ENCODE measurements at places on chromosomes 7 and 10.

- no peak for DNase-seq
Measured at GRCh38 chr7:94249631-94250030, 145.1 kb upstream of the COL1A2 start.

DNA sequence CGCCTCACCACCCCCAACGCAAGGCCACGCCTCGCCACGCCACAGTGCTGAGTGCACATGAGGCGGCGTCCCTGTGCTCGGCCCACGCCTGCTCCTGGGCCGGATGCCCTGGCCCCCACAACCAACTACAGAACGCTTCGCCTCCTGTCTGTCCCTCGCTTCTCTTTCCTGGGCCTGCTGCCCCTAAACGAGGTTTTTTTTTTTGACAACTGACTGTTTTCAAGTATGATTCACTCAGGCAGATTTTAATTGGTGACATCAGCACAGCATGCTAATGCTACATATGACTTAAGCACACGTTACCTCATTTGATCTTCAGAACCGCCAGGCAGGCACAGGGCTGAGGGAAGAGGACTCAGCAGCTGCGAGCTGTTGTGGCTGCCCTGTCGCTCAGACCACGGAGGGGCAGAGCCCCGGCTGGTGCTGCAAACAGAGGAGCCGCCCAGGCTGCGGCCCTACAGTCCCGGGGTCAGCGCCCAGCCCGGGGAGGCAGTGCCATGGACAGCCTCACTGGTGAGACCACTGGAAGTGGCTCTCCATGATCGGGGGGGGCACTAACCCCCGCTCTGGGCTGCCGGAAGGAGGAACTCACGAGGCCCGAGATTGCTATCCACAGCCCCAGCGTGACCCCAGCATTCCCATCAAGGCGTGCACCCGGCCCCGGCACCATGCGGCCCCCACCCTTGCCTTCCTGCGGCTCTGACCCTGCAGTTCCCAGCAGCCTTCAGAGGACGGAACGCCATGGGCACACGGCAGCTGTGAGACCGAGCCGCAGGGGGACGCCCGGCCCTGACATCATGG is 212.8 kb downstream of the MAD1L1 start:
- peak; percentile 15 for DNase-seq

DNA sequence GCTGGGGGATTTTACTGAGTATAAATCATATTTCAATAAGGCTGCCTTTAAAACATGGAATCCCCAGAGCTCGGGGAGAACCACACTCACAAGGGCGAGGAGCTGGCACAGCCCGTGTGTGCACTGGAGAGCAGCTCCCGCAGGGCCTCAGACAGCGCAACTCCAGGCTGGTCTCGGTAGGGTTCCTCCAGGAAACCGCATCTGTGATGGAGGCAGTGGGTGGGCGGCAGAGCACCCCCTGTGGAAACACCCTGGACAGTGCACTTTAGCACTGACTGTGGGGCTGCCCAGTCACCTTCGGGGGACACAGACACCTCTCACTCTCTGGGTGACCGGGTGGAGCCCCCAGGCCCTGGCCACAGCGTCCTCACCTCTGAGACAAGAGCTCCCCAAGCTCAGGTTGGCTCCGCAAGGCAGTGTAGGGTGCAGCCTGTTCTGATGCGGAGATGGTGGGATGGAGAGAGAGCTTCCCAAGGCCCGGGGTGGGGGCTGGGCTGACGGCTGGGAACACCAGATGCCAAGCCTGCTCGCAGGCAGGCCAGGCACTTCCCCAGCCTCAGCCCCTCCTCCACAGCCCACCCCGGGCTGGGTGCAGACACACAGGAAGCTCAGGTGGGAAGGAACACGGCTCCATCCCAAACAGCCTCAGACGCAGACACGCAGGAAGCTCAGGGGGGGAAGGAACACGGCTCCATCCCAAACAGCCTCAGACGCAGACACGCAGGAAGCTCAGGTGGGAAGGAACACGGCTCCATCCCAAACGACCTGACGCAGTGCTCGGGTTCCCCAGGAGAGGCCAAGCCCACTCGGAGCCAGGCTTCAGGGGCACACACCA is 224.4 kb downstream of the MAD1L1 start:
- no peak for DNase-seq

DNA sequence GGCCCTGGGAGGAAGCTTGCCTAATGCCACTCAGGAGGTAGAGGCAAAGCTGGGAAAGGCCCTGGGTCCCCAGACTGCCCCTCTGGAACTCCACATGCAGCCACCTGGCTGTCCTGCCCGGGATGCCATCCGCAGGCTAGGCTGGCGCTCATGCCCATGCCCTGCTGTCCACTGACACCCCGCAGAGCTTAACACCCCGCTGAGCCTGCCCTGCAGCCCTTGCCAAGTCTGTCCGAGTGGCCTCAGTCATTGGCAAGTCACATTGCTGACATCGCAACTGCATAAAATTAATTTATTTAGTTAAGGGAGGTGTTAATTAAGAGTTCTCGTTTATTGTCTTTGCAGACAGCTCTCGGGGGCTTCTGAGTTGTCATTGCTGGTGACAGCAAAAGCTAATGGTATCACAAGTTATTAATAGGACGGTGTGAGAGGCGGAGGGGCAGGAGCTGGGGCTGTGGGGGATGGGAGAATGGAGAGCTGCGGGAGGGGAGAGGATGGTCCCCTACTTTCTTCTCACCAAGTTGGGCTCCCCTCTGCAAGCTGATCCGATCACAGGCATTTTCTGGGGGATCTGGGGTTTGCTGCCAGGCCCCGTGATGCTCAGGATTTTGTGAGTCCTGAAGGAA is 55.6 kb upstream of the PCBD1 start:
- no peak for DNase-seq

DNA sequence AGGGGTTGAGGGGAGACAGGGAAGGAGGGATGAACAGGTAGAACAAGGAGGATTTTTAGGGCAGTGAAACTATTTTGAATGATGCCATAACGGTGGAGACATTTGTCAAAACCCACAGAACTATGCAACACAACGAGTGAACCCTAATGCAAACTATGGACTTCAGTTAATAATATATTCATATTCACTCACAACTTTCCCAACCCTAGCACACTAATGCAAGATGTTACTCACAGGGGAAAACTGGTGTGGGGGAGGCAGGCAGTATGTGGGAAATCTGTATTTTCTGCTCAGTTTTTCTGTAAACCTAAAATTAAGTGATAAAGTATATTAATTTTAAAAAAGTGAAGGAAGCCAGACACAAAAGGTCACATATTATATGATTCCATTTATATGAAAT is 17.3 kb downstream of the GNA12 start:
- DNase-seq = no peak

DNA sequence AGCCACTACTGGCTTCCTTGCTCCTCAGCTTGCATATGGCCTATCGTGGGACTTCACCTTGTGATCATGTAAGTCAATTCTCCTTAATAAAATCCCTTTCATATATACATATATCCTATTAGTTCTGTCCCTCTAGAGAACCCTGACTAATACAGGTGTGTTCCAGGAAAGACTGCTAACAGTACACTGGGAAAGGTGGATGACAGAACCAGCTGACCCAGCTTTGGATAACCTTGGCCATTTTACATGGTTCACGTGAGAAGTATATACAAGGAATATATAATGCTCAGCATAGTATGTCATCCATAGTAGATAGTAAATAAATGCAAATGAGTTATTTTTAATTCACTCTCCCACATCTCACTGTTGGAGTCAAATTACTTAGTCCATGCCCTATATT is 1003.5 kb downstream of the SORCS3 start:
- no peak for DNase-seq

DNA sequence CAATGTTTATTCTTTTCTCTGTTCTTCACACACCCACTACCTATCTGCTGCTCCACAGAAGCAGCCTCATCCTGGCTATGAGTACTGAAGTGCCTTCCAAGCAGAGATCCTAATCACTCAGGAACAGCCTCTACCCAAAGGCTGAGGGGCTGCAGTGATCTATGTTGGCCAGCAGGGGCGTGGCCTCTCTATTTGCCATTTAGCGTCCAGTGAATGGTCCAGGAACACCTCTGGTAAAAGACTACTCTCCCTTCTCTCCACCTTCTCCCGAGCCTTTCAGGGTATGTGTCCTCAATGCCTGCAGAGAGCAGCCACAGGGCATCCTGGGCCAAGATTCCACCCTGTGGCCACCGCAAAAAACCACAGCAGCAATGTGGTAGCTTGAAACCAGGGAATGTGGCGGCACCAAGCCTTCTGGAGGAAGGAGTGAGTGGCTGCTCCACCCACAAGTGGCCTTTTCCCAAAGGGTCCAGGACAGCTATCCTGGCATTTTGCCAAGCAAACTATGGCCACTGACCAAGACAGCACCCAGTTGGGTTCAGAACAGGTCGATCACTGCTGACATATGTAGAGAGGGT is 70.9 kb downstream of the SYPL1 start:
- no peak for DNase-seq

GRCh38 chr10:34723750-34724149 is 91.3 kb downstream of the PARD3 start:
- no peak for DNase-seq

DNA sequence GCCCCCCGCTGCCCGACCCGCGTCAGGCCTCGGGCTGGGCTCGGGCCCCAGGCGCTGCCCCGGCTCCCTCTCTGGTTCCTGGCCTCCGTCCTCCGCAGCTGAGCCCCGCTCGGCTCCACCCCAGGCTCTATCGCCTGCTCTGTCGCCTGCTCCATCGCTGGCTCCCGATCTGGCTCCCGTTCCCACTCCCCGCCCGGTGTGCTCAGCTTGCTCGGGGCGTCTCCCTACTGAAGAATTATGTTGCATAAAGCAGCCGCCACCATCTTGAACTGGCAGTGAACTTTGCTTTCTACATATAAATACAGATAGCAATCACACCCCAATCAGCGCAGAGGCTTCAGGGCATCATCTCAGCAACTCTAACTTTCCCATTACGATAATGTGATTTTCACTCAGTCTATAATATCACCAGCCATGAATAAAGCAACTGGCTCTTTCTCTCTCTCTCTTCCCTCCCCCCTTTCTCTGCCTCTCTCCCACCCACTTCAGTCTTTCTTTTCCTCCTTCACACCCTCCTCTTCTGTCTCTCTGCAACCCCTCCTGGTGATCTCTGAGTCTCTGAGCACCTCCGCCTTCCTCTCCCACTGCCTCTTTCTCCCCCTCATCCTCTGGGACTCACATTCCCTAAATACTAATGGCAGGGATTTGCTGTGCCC is 43.3 kb upstream of the BTRC start:
- no peak for DNase-seq

DNA sequence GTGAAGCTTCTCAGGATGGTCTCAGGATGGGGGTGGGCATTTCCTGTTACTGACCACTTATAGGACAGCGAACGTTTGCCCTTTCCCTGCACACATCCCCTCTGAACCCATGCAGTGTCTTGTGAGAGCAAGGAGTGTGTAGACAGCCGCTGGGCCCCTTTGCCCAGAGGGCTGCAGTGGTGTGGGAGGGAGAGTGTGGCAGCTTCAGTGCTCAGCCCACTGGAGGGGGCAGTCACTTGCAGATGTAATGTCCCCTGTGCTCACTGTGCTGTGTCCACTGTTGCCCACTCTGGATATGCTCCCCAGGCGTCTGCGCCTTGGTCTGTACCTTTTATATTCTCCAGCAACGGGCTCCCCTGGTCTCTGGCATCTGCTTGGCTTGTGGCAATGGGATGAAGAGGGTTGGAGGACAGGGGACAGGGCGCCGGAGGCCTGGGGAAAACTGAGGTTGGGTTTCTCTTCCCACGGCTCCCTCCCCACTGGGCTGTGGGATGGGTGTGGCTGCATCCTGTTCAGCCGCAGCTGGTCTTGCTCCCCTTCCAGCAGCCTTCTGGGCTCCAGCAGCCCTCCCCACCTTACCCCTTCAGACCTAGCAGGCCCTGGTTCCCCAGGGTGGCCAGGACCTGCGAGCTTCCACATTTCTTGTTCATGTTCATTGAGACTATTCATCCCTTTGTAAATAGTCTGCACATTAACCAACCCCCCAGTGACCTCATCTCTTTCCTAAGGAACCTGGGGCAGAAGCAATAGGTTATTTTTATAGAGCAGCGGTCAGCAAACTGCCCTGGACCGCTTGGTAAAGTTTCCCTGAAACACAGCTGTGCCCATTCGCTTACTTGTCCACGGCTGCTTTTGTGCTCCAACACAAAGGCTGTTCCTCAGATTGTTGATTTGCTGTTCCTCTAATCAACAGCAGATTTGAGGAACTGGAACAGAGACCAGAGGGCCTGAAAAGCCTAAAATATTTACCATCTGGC is 6.1 kb downstream of the ZNF789 start:
- no peak for DNase-seq

- no peak for DNase-seq
Measured at GRCh38 chr10:113711142-113711541, 31.4 kb downstream of the CASP7 start.

- DNase-seq = no peak
Measured at GRCh38 chr10:13571541-13571940, 15.2 kb upstream of the PRPF18 start.

DNA sequence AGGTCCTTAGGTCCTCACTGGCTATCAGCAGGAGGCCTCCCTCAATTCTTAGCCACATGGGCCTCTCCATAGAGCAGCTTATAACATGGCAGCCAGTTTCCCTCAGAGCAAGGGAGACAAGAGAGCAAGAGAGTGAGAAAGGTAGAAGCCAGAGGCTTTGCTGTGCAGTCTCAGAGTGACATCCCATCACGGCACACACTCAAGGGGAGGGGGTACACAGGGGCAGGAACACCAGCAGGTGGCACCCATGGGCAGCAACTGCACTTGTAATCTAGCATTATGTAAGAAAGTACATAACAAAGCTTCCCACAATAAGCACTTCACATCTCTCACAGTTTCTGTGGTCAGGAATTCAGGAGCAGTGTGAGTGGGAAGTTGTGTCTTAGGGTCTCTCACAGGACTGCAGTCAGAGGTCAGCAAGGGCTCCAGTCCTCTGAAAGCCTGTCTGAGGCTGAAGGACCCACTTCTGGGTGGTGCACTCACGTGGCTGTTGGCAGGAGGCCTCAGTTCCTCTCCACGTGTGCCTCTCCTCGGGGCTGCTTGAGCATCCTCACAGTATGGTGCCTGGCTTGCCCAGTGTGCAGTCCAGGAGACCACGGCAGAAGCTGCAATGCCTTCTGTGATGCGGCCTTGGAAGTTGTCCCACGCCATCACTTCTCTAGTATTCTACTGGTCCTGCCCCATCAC is 159.4 kb downstream of the OAT start:
- no peak for DNase-seq

DNA sequence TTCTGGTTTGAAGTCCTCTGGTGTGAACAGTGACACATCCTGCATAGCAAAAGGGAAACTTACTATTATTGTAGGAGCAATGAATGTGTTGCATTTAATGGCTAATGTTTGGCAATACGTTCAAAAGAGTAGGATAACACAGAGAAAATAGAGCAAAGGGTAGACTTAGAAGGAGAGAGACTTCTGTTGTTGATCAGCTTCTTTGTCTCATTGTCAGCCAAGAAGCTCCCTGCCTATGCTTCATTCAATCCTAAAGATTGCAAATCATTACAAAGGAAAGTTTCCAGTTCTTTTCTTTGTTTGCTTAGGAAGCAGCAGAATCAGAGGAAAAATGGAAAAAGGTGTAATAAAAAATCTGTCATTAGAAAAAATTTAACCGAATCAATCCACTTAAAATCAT is 7.9 kb upstream of the TSPAN13 start:
- DNase-seq = no peak
